ENCODE measurements at places on chromosomes 5 and 9.

GRCh38 chr5:673831-674629 is 19.1 kb downstream of the TPPP start:
- no peak for DNase-seq

GRCh38 chr5:61657686-61658085 is 325.6 kb downstream of the ZSWIM6 start:
- DNase-seq, result no peak

GRCh38 chr5:152593388-152593787 is 188.3 kb upstream of the NMUR2 start:
- DNase-seq, result no peak

- no peak for DNase-seq
Measured at GRCh38 chr5:121763665-121764064, 88.0 kb upstream of the FTMT start.

DNA sequence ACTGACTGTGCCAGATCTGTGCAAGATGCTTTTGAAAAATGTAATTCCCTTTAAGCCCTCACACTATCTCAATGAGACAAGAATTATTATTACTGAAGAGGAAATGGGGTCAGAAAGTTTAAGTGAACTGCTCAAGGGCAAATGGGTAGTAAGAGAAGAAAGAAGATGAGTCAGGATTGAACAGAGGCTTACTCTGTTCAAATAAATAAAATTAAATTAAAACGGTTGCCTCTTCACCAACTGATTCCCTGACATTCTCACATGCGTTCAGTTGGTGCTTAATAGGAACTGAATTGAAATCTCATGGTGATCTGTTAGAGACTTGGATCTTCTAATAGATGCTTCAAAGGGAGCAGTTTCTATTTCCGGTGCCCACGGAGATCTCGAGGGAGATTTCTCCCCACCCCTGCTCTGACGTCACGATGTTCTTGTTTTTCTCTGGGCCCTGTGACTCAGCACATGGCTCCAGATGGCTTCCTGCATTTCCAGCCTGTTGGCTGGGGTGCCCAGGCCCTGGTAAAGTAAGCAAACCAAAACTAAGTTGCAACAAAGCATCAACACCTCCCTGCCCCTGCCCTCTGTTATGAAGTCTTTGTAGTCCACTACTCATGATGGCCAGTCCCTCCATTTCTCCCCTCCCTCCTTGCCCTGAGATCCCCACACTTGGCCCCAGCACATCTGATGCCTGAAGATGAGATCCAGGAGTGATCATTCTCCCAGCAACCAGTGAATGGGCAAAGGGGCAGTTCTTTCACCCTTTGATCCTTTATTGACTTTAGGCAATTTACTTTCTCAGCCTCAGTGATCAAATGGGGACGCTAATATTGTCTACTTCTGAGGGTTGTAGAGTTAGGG is 106.1 kb upstream of the CPEB4 start:
- DNase-seq, result peak; percentile 15

DNA sequence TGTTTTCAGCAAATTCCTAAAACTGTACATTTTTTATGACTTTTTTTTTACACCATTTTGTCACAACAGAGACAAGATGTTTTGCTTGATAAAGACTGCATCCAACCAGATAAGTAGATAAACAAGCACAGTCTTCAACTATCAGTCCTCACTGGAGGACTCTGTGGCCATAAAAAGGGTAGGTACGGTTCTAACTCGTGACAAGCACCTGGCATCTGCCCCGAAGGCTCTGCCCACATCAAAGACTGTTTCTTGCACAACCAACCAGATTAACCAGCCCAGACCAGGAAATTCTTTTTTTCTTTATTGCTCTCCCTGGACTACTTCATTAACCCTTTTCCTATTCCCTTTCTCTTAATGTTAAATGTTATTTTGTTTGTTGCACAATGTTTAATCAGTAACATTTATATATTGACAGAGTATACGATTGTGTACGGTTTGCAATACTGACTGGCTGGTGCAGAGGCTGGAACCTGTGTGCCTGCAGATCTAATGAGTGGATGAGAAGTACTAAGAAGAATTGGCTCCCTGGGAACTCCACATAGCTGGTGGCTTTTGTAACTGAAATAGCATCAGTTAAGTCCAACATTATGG is 74.1 kb downstream of the SERINC5 start:
- no peak for DNase-seq

DNA sequence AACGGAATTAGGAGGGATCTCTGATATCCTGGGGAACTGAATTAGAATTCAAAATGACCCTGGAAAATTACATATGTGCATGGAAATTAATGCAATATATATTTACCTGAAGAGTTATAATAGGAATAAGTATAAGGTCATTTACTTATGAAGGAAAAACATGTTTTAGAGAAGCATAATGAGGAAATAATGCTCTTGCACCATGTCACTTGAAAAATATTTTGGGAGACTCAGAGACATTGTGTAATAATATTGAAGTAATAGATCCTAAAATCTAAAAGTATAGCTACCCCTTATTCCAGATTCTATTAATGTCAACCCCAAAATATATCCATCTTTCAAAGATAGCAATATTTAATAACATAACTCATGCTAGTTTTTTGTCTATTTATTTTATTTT is 28.4 kb downstream of the SPZ1 start:
- no peak for DNase-seq

GRCh38 chr9:96168882-96169281 is 133.1 kb downstream of the HSD17B3 start:
- DNase-seq, result no peak

- DNase-seq, result no peak
Measured at GRCh38 chr9:69757996-69758675, 1.7 kb downstream of the PTAR1 start.

GRCh38 chr5:147393874-147394672 is 115.8 kb downstream of the DPYSL3 start:
- no peak for DNase-seq

DNA sequence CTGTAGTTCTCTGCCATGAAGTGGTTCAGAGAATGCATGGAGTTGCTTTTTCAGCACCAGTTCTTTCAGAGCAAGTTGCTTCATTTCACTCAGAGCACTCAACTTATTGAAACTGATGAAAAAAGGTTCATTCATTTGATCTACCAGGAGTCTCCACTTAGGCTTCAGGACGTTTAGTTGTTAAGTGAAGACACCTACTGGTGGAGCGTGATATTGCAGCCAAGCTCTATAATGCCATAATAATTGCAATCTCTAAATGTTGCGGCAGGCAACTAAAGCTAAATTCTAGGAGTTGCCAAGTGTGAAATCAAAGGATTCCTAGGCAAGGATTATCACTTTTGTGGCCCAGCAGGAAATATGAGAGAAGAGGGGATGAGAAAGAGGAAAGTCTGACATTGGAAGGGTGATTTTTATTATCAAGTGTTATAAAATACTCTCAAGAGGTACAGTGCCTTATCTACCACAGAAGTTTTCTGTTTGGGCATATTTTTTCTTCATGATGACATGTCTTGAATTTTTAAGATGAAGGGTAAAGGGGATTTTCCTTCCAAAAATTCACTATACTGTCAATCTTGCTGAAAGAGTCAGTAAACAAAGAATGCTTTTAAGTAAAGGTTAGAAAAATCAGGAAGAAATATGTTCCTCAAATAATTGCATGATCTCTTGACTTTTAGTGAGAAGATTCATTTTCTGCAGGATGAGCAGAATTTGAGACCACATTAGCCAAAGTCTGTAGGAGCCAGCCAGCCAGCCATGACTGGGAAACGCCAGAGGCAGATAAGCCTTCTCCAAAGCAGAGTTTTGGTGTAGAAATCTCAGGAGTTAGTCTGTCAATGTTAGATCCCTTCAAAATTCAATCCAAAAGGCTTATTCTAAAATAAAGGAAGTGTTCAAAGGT is 83.4 kb downstream of the SH3PXD2B start:
- peak; percentile 9 for DNase-seq

- DNase-seq, result no peak
Measured at GRCh38 chr5:116898917-116899316, 324.3 kb upstream of the SEMA6A start.

DNA sequence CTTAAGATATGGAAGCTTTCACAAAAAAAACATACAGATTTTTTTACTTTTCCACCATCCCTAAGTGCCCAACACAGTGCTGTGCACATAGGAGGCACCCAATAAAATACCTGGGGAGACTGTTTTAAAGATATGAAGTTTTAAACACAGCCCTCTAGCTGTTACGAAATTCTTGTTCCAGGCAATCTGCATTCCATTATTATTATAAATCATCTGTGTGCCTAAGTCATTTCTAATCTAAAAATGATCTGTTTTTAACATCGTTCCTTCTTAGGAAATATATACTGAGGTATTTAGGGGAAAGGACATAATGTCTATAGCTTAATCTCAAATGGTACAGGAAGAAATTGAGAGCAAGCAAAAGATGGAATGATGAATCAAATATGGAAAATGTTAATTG is 32.7 kb upstream of the ISCA1 start:
- no peak for DNase-seq

GRCh38 chr5:174493530-174493929 is 230.9 kb upstream of the MSX2 start:
- no peak for DNase-seq

DNA sequence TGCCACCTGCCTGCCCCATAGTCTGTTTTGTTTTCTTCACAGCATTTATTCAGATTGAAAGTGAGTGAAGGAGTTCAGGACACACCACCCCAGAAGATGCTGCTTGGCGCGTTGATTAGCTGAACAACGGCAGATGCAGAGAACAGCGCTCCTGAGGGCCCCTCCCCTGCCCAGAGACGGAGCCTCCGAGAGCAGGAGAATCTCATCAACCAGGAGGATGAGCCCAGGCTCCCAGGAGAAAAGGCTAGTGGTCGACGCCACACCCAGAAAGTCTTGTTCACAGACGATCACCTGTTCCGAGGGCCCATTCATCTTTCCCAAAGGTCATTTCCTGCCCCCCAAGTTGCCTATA is 180.4 kb upstream of the PPP1R26 start:
- no peak for DNase-seq

DNA sequence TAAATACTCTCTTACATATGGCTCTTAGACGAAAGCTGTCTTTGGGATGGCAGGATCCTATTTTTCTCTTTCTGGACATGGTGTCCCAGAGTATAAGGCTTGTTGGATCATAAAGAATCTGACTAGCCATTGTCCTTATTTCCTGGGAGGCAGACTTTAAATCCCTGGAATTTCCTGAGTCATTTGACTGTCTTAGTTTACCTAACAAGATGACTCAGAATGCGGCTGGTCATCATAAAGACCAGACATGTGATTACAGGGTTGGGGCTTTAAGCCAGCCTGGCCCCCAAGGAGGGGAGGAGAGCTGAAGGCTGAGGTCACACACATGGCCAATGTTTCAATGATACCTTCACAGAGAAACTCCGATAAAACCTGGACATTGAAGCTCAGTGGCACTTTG is 37.2 kb downstream of the FAM240B start:
- DNase-seq, result no peak

- DNase-seq, result no peak
Measured at GRCh38 chr5:82661462-82661861, 383.3 kb upstream of the RPS23 start.

GRCh38 chr9:13809401-13809800 is 504.5 kb downstream of the NFIB start:
- no peak for DNase-seq

DNA sequence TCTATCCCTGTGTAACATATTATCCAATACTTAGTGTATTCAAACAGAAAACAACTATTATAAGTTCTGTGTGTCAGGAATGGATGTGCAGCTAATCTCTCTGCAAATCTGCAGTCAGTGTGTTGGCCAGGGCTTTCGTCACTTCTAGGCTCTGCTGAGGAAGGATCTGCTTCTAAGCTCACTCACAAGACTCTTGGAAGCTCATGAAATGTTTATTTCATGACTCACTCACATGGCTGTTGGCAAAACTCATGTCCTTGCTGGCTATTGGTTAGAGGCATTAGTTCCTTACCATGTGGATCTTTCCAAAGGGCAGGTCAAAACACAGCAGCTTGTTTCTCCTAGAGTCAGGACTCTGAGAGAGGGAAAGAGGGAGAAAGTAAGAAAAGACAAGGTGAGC is 367.4 kb upstream of the SMARCA2 start:
- no peak for DNase-seq

GRCh38 chr9:87065981-87066380 is 118.7 kb upstream of the GAS1 start:
- DNase-seq, result no peak

DNA sequence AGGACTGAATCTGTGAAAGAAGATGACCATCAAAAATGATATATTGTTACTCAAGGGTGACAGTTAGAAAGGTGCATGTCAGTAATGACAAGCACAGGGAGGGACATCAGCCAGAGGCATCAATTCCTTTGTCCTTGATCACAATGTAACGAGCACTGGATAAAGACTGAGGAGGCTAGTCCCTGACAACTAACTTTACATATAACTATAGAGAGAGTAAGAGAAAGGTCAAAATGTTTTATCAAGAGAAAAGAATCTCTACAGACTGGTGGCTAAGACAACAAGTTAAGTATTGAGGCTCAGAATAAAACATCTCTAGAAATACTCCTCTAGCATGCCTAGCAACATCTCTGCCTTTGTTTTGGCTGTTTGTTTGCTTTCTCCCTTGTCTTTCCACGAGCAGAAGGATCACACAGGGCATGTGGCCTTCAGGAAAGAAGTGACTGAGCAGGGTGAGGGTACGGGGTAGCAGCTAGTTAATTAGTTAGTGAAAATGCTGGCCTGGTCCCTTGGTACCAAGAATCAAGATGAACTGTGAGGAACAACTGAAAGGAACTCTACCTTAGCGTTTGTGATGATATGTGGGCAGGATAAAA is 724.1 kb upstream of the MEF2C start:
- no peak for DNase-seq

GRCh38 chr5:75736273-75736672 is 19.0 kb upstream of the POC5 start:
- no peak for DNase-seq

GRCh38 chr9:106075960-106076327 is 381.6 kb downstream of the TMEM38B start:
- no peak for DNase-seq

DNA sequence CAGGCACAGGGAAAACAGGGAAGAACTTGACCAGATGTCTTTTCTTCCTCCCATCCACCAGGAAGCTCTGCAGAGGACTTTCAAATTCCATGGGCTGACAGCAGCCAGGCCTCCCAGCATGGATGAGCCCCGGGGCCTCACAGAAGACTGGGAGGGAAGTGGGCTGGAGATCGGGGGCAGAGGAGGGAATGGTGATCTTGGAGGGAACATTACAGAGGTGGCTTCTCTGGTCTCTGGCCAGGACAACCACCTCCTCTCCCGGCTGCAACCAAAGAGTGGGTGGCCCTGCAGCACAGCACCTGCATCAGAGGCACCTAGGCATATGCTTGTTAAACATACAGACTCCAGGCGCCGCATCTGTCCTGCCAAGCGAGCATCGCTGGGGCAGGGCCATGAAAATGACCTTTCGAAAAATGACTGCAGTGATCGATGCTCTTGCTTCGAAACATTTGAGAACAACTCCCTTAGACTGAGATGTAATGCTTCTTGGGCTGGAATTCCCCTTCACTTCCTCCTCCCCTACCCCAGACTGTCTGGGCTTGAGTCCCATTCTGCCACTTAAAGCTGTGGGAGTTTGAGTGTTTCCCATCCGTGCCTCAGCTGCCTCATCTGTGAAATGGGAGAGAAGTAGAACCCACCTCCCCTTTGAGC is 68.7 kb upstream of the UNC5A start:
- DNase-seq, result no peak
